GM13976 (cell line): ENCODE measurements at places on chromosomes 13 and 19.

DNA sequence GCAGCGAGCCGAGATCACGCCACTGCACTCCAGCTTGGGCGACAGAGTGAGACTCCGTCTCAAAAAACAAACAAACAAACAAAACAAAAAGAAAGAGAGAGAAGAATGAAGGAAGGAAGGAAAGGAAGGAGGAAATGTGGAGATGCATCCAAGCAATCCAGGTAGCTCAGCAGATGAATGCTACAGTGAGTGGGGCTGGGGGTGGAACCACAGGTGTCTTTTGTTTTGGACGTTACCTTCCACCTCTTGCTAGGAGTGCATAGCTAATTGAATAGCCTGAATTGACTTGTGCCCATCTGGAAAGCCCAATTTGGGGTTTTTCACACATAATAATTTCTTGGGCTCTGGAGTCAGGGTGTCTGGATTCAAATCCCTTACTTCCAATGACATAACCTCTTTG lies 66.0 kb upstream of the GTF3A start:
- DNase-seq, result no peak

DNA sequence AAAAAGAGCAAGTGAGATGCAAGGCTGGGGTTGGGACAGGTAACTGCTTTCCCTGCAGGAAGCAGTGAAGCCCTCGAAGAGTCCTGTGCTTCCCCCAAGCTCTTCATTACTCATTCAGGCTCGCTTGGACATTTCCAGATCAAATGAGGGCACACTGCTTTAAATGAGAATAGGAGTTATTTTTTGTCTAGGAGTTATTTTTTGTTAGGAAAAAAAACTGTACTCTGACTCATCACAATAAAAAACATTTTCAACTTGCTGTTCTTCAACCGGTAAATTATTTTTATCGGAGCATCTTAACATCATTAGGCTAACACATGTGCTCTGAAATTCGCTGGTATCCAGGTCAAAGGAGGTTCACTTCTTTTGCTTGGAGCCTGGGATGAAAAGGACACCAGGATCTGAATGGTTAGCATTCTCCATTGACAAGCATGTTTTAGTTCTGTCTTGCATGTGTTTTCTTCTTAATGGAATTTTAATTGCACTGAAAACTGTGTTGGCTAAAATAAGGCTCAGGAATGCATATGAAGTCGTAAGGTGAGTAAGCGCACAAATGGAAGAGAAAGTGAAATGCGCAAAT lies 80.7 kb upstream of the STK24 start:
- DNase-seq, result no peak

GRCh38 chr19:52188822-52189734 lies 774 bp upstream of the PPP2R1A start:
- no peak for DNase-seq

- DNase-seq, result no peak
Measured at GRCh38 chr13:43113603-43114002, 90.2 kb downstream of the DNAJC15 start.

DNA sequence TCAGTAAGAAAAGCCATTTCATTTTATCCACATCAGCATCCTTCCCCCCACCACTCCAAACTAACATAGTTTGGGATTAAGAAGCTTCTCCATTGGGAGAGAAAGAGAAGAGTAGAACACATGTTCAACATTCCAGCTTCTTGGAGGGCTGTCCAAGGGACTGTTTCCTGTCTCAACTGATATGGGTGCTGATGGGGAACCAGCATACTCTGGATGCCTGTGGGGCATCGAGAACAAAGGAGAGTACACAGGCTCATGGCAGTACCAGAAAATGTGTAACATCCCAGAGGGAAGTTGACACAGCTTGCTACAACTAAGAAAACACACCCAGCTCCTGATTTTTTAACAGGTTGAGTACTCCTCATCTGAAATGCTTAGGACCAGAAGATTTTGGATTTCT lies 24.7 kb downstream of the SUCLA2 start:
- DNase-seq, result no peak

DNA sequence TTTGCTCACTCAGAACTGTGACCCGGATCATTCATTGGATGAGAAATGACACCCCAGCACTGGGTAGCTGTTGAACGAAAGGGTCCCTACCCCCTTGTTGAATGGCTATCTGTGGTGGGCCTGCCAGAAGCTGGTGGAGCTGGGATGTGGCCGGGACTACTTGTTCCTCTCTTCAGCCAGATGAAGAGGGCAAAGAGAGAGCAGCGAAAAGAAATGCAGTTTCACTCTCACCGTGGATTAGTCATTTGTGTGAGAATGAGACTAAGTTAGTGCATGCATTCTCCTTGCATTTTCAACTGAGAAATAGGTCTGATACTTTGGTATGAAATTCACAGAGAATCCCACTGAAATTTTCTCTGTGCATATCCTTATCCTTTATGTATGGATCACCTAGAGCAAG lies 553.1 kb downstream of the IRS2 start:
- DNase-seq, result no peak

DNA sequence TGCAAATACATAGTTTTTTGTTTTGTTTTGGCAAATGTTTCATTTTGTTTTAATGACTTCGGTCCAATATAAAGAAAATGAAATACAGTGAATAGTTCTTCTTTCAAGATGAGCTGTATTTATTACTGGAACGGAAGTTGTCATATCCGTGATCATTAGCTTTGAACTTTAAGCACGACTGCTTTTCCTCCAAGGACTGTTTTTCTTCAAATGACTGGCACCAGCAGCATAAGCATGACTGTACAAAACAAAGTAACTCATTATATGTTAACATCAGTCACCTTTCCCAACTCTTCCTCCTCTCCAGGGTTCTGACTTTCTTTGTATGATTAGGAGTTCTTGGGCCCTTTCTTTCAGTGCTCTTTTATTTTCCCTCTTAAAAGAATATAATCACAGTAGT lies 20.5 kb downstream of the EDNRB start:
- DNase-seq, result no peak

DNA sequence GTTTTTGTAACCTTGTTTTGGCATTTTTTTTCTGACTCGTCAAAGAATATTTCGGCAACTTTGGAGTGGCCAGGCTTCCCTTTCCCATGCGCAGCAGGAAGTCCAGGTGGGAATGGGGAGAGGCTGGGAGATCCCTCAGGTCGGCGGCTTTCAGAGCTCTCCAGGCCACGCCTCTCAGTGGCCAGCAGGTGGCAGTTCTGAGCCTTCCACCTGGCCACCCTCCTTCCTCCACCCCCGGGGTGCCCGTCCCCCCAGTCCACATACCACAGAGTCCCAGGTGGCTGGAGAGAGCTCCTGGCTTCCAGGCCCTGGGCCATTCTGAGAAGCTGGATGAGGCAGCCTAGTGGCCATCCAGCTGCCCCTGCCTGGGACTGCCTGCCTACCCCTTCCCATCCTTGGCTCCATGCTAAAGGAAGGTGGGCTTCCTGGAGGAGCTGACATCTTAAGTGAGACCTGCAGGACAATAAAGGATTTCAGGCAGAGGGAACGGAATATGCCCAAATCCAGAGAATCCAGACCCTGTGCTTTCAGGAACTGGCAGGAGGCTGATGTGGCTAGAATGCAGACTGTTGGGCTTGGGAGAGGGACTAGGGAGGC lies 46.3 kb downstream of the CCNE1 start:
- DNase-seq, result peak; percentile 76

DNA sequence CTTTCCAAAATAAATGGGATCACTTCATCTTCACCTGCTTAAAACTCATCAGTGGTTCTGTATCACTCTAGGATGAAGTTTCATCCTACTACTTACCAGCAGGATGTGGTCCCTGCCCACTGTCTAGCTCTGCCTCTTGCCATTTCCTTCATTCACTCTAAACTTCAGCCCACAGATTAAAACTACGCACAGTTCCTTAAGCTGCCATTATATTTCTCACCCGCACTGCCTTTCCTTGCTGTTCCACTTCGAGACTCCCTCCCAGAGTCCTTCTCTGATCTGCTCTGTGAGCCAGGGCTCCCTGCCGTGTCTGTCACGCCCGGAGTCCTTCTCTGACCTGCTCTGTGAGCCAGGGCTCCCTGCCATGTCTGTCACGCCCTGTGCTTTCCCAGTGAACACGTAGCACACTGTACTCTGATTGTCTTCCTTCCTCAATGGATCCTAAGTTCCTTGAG lies 52.0 kb upstream of the NPAS1 start:
- no peak for DNase-seq

DNA sequence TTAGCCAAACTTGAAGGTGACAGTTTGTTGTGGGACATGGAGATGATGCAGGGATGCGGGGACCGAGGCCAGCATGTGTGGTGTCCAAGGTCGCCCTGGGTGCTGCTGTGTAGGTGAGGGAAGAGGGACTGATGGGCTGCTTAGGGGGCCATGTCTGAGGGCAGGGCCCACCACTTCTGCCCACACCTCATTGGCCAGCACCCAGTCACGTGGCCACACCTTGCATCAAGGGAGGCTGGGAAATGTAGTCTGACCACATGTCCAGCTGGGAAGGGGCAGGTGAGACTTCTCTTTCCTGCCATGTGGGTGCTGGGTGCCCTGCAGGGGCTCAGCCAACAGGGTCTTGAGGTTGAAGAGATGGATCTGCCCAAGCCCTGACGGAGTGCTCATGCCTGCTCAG lies 88.9 kb downstream of the KDM4B start:
- no peak for DNase-seq

DNA sequence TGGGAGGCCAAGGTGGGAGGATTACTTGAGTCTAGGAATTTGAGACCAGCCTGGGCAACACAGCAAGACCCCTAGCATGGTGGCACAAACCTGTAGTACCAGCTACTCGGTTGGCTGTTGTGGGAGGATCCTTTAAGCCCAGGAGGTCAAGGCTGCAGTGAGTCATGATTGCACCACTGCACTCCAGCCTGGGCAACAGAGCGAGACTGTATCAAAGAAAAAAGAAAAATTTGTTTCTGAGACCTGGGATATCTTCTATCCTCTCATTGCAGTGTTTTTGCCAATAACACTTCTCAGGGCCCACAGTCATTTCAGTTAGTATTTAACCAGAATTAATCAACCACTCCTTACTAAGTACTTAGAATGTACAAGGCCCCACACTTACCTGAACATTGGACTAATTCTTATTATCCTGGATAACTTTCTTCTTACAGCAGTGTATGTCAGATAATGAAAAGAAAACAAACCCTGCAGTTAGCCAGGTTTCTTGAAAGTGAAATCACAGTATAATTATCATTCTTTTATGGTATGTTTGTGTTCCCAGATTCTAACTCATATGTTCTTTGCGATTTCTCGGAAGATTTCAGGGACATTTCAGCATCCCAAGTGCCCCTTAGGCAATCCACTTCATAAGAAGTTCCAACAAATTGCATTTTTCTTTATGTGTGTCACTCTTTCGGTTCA lies 75.6 kb upstream of the KLF5 start:
- no peak for DNase-seq

- no peak for DNase-seq
Measured at GRCh38 chr19:27529158-27529557, 1683.8 kb downstream of the UQCRFS1 start.

DNA sequence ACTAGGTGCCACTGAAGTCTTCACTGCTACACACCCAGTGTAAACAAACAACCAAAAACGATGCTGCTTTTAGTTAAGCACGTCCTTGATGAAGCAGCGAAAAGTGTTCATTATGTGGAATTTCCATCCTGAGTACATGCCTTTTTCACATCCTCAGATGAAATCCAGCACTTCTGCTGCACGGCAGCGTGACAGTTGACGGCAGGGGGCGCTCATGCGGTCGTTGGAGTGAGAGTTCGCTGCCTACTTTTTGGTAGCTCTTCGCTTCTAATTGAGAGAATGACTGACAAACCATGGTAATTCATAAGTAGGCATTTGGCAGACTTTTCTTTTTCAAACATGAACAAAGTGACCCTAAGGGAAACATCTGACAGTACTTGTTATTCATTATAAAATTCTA lies 1124.9 kb downstream of the EFNB2 start:
- DNase-seq, result peak; percentile 9

GRCh38 chr13:21938168-21938567 lies 267.3 kb downstream of the FGF9 start:
- no peak for DNase-seq

GRCh38 chr13:69654392-69654791 lies 453.2 kb upstream of the ATXN8OS start:
- DNase-seq, result no peak
